ENCODE measurements at places on chromosomes 12 and 14.

GRCh38 chr12:101855976-101856375, 21.4 kb upstream of the DRAM1 start:
- no peak for DNase-seq

DNA sequence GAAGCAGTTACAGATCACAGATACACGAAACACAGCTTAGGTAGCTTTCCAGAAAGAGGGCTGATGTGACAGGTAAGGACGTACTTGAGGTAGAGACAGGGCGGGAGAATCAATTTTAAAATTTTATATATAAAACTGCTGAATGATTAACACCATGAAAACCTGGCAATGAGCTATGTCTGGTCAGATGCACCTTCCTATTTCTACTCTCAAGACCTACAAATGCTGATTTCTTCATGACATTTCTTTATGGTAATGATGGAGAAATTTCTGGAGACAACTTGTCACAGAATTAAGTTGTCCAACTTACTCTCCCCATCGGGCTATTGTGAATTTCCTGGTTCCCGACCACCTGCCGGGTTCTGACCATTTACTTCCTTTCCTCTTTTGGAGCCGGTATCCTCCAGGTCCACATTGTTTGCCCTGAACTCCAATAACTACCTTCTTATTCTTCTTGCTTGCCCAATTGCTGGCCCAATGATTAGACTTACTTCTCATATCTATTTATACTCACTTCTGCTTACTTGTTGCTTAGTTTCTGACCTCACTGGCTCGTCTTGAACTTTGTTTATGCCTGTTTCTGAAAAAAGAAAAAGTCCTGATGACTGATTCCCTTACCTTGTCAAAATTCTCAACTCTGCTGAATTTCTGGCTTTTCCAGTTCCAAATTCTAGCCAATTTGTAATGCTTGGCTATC, 12.8 kb upstream of the ATP2B1 start:
- DNase-seq: no peak

GRCh38 chr14:44712024-44712815, 205.1 kb upstream of the FSCB start:
- DNase-seq: no peak

DNA sequence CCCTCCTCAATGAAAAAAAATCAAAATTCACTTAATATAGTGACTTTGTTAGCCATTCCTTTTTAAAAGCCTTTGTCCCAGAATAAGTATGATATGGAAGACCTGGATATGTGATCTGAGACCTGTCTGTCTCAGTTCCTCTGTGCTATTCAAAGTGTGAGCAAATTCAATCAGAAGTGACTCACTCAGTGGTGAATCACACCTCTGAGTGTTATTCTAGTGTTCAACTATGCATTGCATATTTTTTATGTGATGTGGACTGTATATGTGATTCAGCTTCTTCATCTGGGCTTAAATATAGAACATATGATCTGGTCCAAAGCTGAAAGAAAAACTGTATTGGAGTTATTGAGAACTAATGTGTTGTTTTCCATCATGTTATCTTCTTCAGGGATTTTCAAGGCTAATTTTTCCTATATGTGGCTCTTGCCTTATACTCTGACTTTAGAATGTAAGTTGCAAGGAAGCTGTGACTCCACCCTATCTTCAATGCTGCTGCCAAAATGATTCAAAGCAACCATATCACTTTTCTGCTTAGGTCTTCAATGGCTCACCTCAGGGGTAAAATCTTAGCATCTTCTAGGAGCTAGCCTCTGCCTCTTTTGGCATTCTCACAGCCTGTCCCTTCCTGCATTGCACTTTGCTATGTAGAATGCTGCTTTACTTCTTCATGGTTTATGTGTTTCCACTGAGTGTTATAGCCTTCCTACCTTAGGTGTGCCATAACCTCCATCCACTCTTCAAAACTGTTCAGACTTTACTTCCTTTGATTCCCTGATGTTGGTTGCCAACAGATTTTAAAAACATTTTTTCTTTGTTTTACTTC, 169.8 kb downstream of the OTOGL start:
- DNase-seq: peak; percentile 58

DNA sequence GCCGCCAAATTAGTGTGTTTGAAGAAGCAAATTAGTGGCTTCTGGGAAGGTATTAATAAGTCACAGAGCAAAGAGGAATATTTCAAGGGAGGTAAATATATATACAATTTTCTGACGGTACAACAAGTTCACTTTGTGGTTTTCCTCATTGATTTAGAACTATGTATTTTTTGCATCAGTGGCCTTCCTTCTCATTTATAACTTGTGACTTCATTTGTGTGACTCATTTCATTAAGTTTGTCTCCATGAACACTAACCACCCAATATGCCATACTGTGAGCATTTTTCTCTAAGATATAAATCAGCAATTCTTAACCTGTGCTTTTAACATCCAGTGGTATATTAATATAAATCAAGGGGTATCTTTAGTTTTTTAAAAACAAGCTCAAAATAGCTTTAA, 29.3 kb upstream of the ARHGAP5 start:
- no peak for DNase-seq

DNA sequence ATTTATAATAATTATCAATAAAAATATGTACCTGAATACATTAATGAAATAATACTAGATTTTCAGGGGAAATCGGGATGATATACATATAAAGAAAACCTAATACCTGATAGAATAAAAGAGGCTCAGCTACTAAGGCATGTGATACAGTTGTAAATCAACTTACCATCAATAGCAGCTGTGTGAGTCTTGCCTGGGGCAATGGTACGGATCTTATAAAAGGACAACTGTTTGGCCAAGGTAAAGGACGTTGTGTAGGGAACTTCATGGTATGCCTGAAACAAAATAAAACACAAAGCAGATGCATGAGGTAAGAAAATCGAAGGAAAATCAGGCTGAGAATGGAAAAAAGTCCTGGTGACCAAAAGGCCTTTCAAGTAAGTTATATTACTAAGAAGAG, 25.4 kb downstream of the NEK9 start:
- no peak for DNase-seq

Data from lung microvascular endothelial cell (primary cell).